Jurkat, Clone E6-1 (cell line): ENCODE measurements at places on chromosomes 6 and 20.

- DNase-seq, result no peak
Measured at GRCh38 chr20:11315525-11315924, 602.2 kb upstream of the BTBD3 start.

GRCh38 chr20:22232923-22233322 is 351.4 kb downstream of the FOXA2 start:
- DNase-seq, result no peak

DNA sequence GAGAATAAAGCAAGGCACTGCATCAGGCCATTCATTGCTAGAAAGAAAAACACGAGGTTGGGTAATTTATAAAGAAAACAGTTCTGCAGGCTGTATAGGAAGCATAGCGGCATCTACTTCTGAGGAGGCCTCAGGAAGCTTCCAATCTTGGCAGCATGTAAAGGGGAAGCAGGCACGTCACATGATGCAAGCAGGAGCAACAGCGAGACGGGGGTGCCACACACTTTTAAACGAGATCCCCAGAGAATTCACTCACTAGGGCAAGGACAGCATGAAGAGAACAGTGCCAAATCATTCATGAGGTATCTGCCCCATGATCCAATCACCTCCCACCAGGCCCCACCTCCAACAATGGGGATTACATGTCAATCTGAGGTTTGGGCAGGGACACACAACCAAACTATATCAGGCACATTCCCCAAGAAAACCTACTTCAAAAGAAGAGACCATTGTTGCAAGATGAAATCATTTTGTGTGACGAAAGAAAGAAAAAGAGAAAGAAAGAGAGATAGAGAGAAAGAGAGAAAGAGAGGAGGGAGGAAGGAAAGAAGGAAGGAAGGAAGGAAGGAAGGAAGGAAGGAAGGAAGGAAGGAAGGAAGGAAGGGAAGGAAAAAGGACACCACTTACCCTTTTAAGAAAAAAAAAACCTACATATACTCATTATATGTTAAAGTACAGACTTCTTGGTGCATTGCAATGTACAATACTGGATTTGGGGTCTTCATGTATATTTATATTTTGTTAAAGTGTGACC is 95.9 kb upstream of the PLEKHG1 start:
- no peak for DNase-seq

DNA sequence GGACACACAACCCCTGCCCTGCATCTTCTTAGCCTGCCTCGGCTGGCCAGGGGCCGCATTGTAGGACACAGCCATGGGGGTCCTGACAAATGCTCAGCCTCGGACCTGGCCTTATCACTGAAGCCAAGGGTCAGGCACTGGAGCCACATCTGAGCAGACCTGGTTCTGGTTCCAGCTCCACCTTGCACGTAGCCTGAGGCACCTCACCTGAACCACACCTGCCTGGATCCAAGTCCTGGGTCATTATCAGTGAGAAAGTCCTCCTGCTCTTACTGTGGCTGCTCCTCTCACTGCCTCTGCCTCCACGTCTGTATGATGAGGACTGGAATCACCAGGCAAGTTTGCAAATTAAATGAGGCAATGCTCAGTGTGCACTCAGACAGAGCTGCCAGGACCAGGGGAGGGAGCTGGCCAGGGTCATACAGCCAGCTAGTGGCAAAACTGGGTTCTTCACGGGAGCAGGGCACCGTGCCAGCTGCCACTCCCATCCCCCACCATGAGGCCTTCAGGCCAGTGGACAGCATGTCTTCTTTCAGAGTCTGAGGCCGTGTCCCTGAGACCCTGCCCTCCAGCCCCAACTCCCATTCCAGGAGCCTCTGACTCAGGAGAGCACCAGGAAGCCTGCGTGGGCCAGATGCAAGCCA is 40.2 kb downstream of the MRPL14 start:
- no peak for DNase-seq
